ENCODE measurements at places on chromosomes 5 and 9. TPM values are rescaled to one million over a fixed set of nuclear protein-coding genes. Genes with fewer than 3 reads are reported as not detected.

Gene SH3RF2
- 18.9 TPM for total RNA-seq

Gene HMMR
- total RNA-seq: 71.2 TPM

- DNase-seq: no peak
Observed at GRCh38 chr9:78515108-78515507, 218.2 kb downstream of the PSAT1 start.

DNA sequence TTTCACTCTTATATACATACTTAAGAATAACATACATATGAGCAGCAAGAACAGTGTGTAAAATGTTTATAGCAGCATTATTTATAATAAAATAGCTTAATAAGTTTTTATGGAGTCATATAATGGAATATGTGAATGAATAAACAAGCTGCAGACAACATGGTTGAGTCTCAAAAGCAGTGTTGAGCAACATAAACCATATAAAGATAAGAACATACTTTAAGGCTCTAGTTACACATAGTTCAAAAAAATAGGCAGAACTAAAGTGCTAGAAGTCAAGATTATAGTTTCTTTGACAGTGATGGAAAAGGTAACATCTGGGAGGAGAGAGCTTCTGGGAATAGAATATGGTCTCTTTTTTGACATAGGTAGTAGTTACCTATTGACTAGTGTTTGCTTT lies 53.7 kb upstream of the ADAMTS19 start:
- DNase-seq: no peak

DNA sequence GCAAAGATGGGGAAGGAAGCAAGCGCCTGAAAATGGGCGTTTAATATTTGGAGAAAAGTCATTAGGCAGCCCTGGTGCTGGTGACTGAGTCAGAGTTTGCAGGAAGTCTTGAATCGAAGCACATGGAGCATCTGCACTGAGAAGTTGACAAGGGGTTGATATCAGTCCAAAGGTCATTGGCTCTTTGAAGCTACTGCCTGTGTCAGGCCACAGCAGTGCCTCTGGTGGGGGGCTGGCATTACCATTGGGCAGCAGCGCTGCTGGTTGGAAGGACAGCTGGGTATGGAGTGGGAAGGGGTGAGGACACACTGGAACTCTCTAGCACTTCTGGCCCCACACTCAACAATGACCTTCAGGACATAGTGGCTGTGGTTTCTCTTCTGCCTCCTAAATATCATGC lies 150.4 kb upstream of the ERCC6L2 start:
- DNase-seq: no peak

DNA sequence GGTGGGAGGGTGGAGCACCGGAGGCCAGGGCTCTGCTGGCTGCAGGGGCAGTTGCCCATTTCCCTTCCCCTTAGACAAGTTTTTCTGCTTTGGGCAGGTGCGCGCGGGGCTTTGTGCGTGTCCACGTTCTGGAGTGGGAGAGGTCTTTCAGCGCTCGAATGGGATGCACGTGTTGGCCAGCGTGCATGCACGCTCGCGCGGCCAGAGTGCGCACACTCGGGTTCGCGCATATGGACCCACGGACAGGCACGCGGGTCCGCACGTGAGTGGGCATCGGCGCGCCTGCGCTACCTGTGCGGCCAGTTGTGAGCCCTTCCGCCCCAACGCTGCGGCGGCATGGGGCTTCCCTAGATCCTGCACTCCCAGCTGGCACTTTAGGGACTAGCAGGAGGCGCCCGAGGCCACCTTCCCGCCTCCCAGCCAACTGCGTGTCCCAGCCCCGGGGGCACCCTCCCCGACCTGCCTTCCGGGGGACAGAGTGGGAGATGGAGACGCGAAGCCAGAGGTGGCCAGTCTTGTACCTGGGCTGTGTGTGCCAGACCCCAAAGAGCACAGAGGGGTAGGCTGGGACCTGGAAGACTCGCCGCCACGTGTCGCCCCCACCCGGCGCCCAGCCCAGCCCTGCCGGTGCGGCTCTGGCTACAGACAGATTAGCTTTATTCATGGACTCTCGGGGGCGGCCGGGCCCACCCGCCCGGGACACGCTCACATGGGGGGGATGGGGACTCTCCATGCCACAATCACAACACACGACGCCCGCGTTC lies 9.8 kb upstream of the GPRIN1 start:
- no peak for DNase-seq

GRCh38 chr9:130176760-130177159 lies 4.6 kb downstream of the NCS1 start:
- no peak for DNase-seq

DNA sequence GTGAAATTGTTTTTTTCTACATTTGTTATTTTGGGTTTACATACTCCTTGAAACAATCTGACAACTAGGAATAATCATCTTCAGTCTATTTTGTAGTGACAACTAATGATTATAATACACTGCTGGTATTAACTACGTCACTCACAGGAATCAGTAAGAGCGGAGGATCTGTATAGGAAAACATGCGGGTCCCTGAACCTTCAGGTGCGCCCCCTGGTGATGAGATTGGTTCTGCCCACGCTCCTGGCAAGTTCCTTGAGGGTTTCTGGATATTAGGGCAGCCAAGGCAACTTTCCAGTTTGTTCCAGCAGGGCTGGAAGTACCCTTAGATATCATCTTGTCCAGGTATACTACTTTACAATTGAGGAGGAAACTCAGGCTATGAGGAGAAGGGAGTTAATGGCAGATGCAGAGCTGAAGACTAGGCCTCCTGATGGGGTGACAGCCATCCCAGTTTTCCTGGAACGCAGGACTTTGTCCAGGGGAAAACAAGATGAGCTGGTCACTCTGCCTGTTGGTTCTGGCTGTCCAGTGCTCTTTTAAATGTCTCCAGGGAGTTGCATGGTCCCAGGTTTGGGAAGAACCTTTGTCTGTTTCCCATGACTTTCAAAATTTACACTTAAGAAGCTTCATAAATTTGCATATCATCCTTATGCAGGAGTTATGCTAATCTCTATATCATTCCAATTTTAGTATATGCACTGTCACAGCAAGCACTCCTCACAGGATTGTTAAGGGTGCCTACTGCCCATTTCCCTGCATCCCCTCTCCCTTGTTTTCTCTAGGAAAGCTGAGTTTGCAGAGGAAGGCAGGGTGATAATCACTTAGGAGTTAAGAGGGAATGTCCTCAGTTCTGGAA lies 14.9 kb upstream of the WNT8A start:
- DNase-seq: peak; percentile 63

Data from HT1080 (cell line).